ENCODE measurements at places on chromosomes 13 and 19. TPM values are rescaled to one million over a fixed set of nuclear protein-coding genes. Genes with fewer than 3 reads are reported as not detected.

DNA sequence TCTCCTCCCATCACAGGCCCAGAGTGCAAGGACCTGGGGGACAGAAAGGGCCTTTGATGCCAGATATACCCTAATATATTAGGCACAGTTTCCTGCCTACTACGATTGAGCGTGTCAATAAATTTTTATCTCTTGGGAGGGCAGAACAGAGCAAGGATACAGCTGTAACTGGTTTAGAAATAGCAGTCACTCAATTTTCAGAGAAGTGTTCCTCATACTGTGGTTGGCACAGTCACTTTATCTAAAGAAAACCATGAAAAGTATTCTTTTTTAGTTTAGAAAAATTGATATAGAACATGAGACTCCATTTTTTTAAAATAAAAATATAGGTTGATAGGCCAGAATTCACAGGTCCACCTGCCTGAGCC lies 460 bp upstream of the ZNF155 start:
- DNase-seq, result no peak
- H3K27me3 ChIP-seq, result no peaks in the 10 kb centered on the region
- H3K27ac ChIP-seq, result no peak overlapping the region
- H3K4me1 ChIP-seq, result no peaks in the 10 kb centered on the region
- peak overlapping the region; percentile 98 for H3K4me3 ChIP-seq

- no peaks in the 10 kb centered on the region for H3K27me3 ChIP-seq
- H3K4me3 ChIP-seq, result no peak overlapping the region
- H3K4me1 ChIP-seq, result no peaks in the 10 kb centered on the region
- no peaks in the 10 kb centered on the region for H3K36me3 ChIP-seq
- DNase-seq, result no peak
Measured at GRCh38 chr19:30446850-30447552, 74.8 kb downstream of the ZNF536 start.

GRCh38 chr19:13417054-13417453 lies 89.2 kb downstream of the CACNA1A start:
- no peak overlapping the region for H3K27ac ChIP-seq
- H3K4me1 ChIP-seq, result no peaks in the 10 kb centered on the region
- H3K4me3 ChIP-seq, result no peak overlapping the region
- H3K27me3 ChIP-seq, result no peaks in the 10 kb centered on the region
- DNase-seq, result no peak
- H3K36me3 ChIP-seq, result no peaks in the 10 kb centered on the region

DNA sequence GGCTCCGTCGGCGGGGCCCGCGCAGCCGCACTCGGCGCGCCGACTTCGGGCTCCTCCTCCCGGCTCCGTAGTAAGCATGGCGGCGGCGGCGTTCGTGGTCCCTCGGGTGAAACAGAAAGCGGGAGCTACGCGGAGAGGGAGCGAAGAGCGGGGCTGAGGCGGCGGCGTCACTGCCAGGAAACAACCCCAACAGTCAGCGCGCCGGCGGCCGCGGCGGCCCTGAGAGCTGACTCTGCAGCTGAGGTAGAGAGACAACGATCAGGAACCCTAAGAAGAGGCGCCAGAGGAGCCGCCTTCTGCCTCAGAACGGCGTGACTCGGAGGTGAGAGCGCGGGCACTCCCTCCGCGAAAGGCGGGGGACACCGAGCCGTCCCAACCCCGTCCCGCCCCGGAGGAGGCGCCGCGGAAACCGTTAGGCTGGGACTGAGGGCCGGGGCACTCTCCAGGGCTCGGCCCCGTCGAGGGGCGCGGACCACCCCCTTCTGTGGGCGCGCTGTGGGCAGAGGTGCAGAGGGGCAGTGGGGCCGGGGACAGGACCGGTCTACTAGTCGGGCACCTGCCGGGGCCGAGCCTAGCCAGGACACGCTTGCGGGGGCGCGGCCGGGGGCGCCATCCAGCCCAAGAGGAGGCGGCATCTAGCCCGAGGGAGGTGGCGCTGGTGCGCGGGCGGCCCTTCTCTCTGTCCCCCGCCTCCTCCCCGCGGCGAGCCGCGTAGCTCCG lies at the start of gene FNDC3A:
Gene FNDC3A (plus strand): TSS at position 57 of the 720 bp plus-strand sequence. CDS start 30,279 bp downstream, outside the sequence.
- H3K4me1 ChIP-seq, result peaks cover 10% of the 10 kb centered on the region
- H3K4me3 ChIP-seq, result peak within 1 kb of the TSS; percentile 73
- H3K36me3 ChIP-seq, result no peaks in the 10 kb centered on the region
- H3K27ac ChIP-seq, result peak within 1 kb of the TSS; percentile 100
- peak; percentile 70 for DNase-seq
- H3K27me3 ChIP-seq, result no peaks in the 10 kb centered on the region

GRCh38 chr13:111253365-111253872 lies 67.0 kb upstream of the TEX29 start:
- no peak for DNase-seq
- H3K36me3 ChIP-seq, result peaks cover 94% of the 10 kb centered on the region
- no peak overlapping the region for H3K27ac ChIP-seq
- no peaks in the 10 kb centered on the region for H3K27me3 ChIP-seq
- H3K4me3 ChIP-seq, result no peak overlapping the region
- no peaks in the 10 kb centered on the region for H3K4me1 ChIP-seq

SYT5 gene
- polyA plus RNA-seq, result 0.32 TPM
